NCI-H1694 (cell line): ENCODE measurements at places on chromosomes 16 and 17.
A peak's percentile ranks its signal among the peaks of the same experiment; 100 is the strongest.

- DNase-seq: no peak
Measured at GRCh38 chr17:70709596-70709995, 540.3 kb downstream of the KCNJ2 start.

DNA sequence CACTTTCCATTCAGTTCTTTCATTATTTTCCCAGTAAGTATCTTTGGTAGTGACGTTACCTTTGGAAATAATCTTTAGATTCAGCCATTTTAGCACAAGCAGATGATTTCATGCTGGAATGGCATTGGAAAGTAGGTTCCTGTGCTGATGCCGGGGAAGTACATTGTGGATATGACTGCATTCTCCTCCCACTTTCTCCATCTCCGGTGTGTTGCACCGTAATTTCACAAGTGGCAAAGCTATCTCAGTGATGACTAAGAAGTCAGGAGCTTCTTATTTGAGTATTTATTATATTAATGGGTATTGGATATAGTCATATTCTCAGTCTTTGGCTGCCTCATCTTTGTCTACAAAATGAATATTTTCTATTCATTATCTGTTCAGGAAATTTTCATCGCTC is 69.8 kb downstream of the MRTFB start:
- no peak for DNase-seq

- DNase-seq: no peak
Measured at GRCh38 chr17:64377769-64378282, 12.8 kb downstream of the PECAM1 start.

GRCh38 chr17:53722407-53722806 is 100.3 kb upstream of the KIF2B start:
- DNase-seq: no peak

- DNase-seq: no peak
Measured at GRCh38 chr16:4233431-4233830, 8.4 kb downstream of the SRL start.

- peak; percentile 42 for DNase-seq
Measured at GRCh38 chr17:49494986-49495841, at the start of gene NGFR. NGFR (plus strand) TSS chr17:49495293; CDS start chr17:49495418, 125 bp downstream.

GRCh38 chr16:88057656-88058055 is 106.4 kb downstream of the BANP start:
- no peak for DNase-seq

GRCh38 chr16:58692450-58692849 is 7.9 kb upstream of the SLC38A7 start:
- DNase-seq: no peak

DNA sequence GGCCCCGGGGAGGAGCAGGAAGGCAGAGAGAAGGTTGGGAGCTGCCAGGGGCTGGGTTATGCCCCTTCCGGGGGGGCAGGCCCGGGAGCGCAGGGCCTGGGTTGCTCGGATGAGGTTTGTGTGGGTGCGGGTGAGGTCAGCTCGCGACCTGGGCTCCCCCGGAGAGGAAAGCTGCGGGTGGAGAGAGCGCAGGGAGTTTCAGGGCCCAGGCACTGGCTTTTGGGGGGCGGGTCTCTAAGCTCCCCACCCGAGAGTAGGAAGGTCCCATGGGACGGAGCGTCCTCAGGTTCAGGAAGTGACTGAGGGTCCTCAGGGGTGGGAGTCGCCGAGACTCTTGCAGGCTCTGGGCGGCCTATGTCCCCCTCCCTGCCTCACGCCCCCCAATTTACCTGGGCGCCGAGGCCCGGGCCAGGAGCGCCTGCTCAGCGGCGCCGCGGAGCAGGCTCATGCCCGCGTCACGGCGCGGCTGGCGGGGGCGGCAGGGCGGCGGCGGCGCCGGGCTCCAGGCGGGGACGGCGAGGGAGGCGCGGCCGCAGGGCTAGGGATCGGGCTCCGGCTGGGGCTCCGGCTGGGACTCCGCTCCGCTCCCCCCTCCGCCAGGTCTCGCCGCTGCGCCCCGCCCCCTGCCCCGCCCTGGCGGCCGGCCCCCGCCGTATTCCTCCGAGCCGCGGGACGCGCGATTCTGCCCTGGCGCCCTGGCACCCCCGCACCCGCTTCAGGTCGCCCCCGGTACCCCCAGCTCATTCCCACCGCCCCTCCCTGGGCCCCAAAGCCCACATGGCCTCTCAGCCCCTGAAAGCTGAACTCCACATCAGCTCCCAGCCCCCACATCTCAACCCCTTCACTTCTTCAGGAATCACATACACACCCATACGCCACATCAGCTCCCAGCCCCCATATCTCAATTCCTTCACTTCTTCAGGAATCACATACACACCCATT is at the start of gene DOK4:
Gene DOK4 (minus strand): TSS at position 578 of the 942 bp plus-strand sequence. CDS start 6,986 bp downstream, outside the sequence.
- peak; percentile 18 for DNase-seq

DNA sequence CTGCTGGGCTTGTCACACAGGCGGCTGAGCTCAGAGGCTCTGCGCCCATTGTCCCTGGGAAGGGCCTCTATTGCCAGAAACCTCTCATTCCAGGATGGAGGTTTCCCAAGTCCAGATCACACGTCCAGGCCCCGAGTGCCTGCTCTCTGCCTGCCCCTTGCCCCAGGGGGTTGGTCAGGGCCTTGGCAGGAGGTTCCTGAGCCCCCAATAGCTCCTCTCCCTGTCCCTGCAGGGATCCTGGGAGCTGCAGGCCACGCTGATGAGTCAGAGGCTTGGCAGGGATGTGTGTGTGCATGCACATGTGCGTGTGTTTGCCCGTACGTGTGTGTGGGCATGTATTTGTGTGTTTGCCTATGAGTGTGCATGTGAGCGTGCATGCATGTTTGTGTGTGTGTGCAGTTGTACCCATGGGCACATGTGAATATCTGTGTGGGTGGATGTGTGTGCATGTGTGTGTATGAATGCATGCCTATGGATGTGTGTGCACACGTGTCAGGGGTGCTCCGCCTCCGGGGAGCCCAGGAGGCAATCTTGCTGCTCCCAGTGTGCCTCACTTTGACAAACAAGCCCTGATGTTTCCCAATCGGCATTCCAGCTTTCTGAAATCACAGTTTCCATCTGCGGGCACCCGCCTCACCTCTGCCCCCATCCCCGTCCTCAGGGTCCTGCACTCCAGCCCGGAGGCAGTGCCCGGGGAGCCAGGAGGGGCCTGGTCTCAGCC is 98.4 kb upstream of the GSE1 start:
- peak; percentile 62 for DNase-seq

GRCh38 chr16:6125483-6126259 is 1028.1 kb upstream of the EEF2KMT start:
- DNase-seq: no peak

DNA sequence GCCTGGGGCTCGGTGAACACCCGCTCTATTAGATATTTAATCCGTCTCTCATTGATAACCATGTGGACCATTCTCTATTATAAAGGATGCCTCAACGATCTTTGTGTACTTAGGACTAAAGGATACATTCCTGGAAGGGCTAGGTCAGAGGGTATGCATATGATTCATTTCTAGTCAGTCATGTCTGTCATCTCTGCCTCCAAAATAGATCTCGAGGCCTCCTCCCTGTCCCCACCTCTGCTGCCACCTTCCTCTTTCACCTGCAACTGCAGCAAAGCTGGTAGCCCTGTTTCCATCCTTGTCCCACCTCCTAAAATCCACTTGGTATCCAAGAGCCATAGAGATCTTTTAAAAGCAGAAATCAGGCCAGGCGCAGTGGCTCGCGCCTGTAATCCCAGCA is 121.5 kb downstream of the KATNIP start:
- DNase-seq: no peak

DNA sequence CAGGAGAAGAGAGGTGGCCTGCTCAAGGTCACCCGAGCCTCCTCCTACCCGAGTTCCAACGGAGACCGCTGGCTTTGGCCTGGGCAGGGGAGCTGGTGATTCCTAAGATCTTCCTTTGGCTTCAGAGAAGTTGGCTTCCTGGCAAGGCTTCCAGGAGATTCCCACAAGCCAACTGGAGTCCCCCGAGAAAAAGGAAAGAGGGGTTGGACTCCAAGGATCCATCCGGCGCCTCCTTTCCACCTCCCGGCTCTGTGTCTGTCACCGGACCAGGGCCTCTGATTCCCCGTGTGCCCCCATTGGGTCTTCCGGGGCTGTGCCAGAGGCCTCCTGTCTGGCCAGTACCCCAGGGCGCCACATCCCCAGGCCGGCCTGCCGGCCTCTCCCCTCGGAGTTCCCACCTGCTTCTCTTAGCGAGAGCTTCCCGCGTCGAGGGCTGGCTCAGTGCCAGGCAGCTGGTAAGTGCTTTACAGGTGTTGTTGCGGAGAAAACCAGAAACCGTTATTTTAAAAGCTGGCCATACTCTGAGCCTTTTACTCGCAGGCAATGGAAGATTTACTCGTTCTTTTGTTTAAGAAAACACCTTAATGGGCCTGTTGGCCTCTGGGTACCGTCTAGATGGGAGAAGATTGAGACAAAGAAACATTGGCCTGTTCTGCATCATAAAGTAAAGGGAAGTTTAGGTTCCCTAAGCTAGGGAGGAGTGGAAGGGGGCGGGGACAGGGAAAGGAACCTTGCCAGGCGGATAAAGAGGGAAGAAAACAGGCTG is 258.4 kb upstream of the SDK2 start:
- DNase-seq: no peak

GRCh38 chr16:15950869-15951268 is 1.5 kb downstream of the ABCC1 start:
- no peak for DNase-seq

DNA sequence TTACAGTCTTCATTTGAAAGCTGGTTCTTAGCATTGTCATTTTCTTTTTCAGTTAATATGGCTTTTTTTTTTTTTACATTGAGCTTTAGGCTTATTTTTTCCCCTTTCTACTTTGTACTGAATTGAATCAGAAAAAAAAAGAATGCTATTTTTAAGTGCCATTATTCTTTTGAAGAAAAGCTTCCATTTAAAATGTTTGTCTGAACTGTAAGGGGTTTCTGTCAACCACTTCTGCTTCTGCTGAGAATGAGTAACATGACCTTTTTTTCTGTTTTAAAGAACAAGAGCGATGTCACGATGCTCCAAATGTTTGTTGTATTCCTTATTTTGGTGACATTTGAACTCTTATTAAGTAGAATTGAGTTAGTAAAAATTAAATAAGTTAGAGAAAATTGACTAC is 50.0 kb downstream of the MRTFB start:
- no peak for DNase-seq

DNA sequence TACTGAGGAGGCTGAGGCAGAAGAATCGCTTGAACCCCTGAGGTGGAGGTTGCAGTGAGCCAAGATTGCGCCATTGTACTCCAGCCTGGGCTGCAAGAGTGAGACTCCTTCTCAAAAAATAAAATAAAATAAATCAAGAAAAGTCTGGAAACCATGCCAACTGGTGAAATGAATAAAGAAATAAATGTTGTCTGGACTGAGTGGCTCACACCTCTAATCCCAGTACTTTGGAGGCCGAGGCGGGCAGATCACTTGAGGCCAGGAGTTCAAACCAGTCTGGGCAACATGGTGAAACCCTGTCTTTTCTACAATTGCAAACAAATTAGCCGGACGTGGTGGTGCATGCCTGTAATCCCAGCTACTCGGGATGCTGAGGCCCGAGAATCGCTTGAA is 744 bp upstream of the LRRC37A3 start:
- DNase-seq: no peak

DNA sequence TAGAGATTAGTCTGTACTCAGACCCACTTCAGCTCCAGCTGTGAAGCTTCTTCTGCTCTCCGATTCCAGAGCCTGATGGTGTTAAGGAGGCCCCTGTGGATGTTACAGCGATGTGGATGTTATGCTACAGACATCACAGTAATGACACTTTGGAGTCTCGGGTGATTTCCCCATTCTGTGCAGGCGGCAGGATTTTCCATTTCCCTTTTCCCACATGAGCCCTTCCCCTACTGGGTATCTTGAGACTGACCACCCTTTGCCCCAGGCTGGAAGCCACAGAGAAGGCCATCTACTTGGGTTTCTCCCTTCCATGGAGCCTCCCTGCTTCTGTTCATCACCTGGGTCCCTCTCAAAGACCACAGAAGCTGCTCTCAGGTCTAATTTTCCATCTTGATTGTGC is 78.3 kb downstream of the KCNJ12 start:
- DNase-seq: no peak

DNA sequence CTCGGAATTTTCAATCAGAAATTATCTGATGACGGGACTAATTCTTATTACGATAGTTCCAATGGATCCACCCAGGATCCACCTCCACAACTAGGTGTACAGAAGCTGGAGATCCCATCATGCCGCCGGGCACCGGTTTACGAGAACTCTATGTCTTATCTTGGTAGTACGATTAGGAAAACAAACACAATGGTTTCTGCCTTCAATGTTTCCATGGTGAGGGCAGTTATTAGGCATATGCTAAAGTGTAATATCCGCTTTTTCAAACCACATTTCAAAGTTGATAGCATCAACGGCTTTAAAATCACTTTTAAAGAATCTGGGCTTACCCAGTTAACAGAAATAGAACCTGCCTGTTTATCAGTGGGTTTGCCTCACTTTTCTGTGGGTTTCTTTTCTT is 705.7 kb downstream of the MAF start:
- DNase-seq: no peak
